ENCODE measurements at places on chromosomes 6 and 20. TPM values are rescaled to one million over a fixed set of nuclear protein-coding genes. Genes with fewer than 3 reads are reported as not detected.

- no peak for DNase-seq
Observed at GRCh38 chr6:143299253-143300166, 151.0 kb downstream of the ADAT2 start.

DNA sequence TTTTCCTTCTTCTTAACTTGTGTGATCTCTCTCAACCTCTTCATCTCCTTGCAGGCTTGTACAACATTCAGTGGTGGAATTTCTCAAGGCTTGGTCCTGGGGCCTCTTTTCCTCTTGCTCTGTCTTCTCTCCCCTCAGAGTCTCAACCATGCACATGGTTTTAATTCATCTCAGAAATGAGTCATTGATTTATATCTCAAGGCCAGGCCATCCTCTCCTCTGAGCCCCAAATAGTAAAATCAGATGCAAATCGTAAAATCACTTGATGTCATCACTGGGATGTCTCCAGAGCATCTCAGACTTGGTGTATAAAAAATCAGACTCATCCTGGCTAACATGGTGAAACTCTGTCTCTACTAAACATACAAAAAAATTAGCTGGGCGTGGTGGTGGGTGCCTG lies 85.0 kb downstream of the FNDC1 start:
- DNase-seq, result no peak

GRCh38 chr6:151070631-151071051 lies 169.1 kb upstream of the AKAP12 start:
- no peak for DNase-seq

DNA sequence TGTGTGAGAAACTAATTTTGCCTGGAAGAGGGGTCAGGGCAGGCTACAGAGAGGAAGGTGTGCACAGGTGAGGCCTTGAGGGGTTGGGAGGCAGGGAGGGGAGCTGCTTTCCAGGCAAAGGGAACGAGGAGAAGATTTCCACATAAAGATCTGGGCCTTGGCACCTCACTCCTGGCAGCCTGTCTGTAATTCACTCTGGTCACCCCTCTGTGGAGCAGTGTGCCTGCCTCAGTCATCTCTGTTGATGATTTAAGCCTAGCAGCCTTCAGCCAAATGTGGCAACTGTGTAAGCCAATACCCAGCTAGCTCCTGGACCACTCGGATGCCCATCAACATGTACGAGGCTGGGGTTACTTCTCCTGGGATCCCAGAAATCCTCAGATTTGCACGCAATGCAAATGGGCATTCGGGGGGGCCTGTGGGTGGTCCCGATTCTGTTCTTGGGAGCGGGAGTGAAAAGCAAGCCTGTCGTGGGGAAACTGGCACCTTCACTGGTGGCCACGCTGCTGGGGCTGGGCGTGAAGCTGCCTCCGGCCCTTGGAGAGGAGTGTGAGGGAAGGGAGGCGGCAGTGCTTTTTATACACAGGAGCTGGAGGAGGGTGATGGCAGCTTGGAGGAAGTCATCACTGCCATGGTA lies 360.4 kb downstream of the ZFAND3 start:
- DNase-seq, result no peak

CHMP4B gene
- total RNA-seq, result 56.0 TPM

PEX3 gene
- 19.8 TPM for total RNA-seq

DNA sequence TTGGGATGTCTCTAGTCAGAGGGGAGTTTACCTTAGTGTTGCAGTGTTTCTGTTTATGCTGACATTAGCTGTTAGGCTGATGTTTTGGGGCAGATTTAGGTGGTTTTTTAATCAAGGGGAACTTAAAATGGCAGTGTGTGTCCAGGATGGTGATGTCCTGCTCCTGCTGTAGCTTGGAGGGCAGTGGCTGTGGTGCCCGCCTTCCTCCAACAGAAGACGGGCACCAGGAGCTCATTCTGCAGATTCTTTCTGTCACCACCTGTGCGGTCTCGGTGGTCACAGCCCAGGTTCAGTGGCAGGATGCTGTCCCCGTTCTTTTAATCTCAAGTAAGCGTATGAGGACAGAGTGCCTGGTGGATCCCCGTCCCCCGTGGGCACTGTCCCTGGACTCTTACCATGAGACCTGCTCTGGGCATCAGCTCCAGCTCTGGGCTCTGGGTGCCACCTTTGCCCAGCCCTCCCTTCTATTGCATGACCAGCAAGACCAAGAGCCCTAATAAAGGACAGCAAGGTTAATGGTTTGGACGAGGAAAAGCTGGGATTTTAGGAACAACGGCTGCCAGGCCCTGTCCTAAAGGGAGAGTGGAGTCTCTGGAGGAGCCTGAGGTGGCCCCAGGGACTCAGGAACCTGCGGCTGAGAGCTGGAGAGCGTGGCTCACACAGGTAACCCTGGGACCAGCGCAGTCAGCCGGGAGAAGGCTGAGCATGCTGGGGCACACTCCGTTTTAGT lies 217.3 kb downstream of the ERMARD start:
- no peak for DNase-seq

ULBP2 gene
- total RNA-seq, result not detected

DNA sequence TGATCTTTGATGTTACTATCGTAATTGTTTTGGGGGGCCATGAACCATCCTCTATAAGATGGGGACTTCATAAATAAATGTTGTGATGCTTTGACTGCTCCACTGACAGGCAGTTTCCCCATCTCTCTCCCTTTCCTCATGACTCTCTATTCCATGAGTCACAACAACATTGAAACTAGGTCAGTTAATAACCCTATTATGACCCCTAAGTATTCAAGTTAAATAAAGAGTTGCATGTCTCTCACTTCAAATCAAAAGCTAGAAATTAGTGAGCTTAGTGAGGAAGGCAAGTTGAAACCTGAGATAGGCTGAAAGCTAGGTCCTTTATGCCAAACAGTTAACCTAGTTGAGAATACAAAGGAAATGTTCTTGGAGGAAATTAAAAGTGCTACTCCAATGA lies 491.0 kb downstream of the HAO1 start:
- DNase-seq, result no peak

DPPA5 gene
- total RNA-seq, result not detected

GRCh38 chr20:63314015-63314471 lies 21.1 kb downstream of the COL20A1 start:
- no peak for DNase-seq

MUC21 gene
- total RNA-seq, result 6.9 TPM

CDSN gene
- not detected for total RNA-seq

- no peak for DNase-seq
Observed at GRCh38 chr6:90502866-90503407, 83.9 kb downstream of the MAP3K7 start.

EYS gene
- total RNA-seq, result 1.0 TPM

WFDC5 gene
- not detected for total RNA-seq

DNA sequence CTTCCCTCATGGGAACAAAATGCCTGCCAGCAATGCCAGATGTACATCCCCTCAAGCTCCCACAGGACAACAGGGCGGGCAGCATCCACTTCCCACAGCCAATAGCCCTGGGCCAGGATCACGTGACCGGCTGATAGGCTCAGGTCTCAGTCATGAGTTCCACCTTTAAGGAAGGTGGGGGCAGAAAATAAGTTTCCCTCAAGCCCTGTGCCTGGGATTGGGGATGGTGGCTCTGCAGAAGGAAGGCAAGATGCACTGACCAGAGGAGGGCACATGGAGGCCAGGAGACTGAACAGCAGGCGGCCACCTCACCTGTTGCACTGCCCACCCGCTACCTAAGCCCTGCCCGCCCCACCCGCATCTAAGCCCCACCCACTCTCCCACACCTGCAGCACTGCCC lies 149.1 kb downstream of the BMP7 start:
- no peak for DNase-seq

NOP56 gene
- 67.7 TPM for total RNA-seq

DNA sequence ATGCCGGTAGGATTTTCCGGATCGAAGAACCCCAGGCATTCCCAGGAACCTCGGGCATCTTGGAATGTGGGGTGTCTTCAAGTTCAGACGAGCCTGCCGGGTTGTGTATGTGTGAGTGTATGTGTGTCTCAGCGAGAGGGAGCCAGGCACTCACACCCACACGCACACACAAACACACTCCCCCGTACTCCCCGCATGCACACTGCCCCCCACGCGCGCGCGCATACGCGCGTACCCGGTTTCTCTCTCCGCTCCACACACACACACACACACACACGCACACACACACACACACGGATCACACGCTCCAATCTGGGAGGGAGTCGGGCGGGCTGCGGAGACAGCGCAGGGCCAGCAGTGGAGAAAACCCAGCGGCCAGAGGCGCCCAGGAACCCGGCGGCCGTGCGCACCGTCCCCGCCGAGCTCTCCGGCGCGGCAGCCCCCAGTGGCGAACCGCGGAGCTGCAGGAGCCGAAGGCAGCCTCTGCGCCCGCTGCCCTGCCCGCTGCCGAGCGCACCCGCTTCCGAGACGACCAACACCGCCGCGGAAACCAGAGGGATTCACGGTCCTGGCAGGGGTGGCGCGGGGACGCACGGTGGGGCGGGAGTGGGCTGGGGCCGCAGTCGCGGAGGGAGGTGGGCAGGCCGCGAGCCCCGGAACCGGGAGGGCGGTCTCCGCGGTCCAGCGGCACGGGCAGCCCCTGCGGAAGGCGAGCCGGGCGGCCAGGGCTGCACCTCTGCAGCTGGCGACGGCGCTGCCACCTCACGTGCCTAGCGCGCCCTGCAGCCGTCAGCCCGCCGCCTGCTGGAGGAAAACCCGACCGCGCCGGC lies at the start of gene LRFN2:
TSS of gene LRFN2 (minus strand) at position 125 of the 830 bp plus-strand sequence.
- peak; percentile 89 for DNase-seq

GRCh38 chr6:93163146-93163545 lies 256.2 kb downstream of the EPHA7 start:
- no peak for DNase-seq

GRCh38 chr6:53048431-53049195 lies 16.6 kb upstream of the FBXO9 start:
- no peak for DNase-seq

OR12D1 gene
- not detected for total RNA-seq

DNA sequence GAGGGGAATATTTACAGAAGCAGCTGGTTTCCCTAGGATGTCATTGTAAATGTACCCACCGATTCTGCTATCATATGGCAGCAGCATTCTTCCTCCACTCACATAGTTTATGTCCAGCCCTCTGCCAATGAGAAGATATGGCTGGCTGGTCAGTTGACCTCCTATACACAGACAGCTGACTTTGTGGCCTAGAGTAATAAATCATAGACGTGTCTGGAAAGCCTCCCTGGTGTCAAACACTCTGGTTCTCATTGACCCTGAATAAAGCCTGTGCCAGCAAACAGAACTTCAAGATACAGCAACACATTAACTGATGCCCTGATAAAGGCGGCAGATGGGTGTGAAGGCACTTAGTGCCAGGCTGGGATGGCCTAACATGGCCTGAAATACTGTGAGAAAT lies 52.6 kb downstream of the GPR63 start:
- DNase-seq, result no peak

DNA sequence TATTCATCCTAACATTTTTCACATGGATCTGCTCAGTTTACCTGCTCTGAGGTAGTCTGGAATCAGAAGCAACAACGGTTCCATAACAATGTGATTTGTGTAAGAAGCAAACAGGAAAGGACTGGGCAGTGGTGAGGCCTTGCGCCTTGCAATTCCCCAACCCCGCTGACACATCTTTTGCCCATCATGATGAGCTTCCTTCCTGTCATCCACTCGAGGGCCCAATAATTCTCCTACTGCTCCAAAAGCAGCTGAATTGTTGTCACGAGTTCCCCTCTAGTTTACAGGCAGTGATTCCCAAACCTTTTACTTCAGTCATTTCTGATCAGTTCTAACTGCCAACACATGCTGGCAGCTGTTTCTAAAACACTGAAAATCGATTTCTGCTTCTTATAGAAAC lies 22.9 kb downstream of the STX7 start:
- no peak for DNase-seq

Measured in tongue (tissue), 3 donors.